Amygdala (tissue), 56 donors: ENCODE measurements at places on chromosomes 7 and 10.

- DNase-seq = no peak
Observed at GRCh38 chr10:13401142-13401541, 53.0 kb upstream of the SEPHS1 start.

DNA sequence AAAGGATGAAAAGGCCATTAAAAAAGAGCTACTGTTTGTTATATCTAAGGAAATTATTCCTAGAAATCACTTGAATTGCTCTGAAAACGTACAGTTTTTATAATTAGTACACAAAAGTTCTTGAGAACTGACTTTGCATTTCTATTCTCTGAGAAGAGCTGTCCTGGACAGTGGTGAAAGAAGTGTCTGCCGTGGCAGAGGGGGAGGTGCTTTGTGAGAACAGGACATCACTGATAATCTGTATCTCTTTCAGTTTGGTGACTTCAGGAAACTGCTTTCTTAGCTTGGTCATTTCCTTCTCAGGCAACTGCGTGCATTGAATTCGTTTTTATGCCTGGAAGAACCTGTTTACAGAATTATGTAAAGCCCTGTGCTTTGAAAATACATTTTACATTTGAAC, 52.1 kb downstream of the POLL start:
- no peak for DNase-seq

- DNase-seq = no peak
Observed at GRCh38 chr10:29392376-29393021, 103.6 kb downstream of the LYZL1 start.

- no peak for DNase-seq
Observed at GRCh38 chr7:132244903-132245480, 331.3 kb downstream of the PLXNA4 start.

DNA sequence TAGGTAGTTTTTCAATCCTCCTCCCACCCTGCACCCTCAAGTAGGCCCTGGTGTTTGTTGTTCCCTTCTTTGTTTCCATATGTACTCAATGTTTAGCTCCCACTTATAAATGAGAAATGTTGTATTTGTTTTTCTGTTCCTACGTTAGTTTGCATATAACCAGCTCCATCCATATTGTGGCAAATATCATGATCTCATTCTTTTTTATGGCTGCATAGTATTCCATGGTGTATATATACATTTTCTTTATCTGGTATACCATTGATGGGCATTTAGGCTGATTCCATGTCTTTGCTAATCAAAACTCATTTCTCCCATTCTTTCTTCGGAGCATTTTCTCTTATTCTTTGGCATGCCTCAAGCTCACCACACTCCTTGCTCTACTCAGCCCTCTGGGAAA, 789.6 kb upstream of the KCND2 start:
- no peak for DNase-seq

- no peak for DNase-seq
Observed at GRCh38 chr7:158559356-158559755, 28.3 kb downstream of the PTPRN2 start.

DNA sequence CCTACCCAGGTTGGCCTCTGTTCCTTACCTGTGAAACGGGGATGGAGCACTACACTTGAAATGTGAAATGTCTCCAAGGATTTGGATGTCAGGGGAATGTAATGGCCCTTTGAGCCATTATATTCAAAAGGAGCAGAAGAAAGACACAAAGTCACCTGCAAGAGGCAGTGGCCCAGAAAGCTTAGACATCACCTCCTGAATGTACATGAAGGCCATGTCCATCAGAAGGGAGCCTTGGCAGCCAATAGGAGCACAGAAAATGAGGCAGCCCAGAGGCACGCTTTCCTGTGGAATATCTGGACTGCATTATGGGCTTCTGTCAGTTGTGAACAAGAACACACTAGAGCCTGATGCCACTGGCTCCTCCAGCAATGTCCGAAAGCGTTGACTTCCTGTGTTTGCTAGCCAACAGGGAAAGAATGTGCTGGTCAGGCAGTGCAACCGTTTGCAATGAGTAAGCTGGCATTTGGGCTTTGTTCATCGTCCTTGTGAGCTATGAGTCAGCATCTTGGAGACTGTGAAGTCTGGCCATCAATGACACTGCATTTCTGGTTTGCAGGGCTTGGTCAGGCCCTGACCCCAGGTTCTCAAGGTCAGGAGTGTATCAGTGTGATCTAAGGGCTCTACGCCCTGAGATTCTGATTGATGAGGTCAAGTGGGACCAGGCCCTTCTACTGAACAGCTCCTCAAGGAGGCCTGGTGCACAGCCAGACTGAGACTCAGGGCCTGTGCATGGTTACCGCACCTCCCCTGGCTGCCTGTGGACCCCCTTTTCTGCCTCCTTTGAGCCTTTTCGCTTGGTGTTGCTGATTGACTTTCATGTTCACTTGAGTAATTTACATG, 222.4 kb downstream of the RPS24 start:
- no peak for DNase-seq

DNA sequence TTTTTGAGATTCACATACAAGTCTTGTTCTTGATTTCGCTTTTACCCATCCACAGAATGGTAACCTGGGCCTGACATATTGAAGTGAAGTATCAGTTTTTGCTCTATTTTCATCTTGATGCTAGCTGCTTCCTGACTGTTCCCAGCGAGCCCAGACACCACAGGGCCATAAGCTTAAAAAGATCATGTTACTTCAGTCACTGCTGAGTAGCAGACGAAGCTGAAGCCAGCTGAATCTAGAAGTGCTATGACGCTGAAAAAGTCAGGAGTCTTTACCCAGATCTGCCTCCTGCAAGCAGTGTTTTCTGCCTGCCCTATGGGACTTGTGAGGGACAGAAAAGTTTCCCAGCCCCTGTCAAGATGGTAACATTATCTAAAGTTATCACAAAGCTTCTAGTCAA, 2.7 kb upstream of the PRXL2A start:
- no peak for DNase-seq

GRCh38 chr10:118207470-118208007, 134.6 kb downstream of the FAM204A start:
- no peak for DNase-seq

- DNase-seq = no peak
Observed at GRCh38 chr7:45400680-45401079, 173.5 kb upstream of the ADCY1 start.

GRCh38 chr7:157825325-157825724, 488.5 kb downstream of the DNAJB6 start:
- no peak for DNase-seq

- peak; percentile 49 for DNase-seq
Observed at GRCh38 chr7:51471210-51471980, 154.8 kb upstream of the COBL start.

- no peak for DNase-seq
Observed at GRCh38 chr7:127578711-127579275, 6.6 kb downstream of the GCC1 start.

DNA sequence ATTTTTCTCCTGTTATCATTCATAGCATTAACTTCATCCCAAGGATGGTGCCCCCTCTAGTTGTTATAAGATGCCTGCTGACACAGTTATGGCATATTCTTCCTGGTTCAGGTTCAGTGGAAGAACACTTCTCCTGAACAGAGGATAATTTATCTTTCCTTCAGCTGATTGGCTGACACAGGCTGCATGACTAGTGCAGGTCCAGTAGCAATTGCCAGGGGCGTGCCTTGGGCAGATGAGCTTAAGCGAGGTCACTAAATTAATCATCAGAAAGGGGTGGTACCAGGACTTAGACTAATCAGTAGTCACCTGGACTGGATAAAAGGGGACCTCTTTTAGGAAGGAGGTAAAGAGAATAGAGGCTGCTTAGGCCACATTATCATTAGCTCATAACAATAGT, 42.3 kb downstream of the BZW2 start:
- DNase-seq = no peak

DNA sequence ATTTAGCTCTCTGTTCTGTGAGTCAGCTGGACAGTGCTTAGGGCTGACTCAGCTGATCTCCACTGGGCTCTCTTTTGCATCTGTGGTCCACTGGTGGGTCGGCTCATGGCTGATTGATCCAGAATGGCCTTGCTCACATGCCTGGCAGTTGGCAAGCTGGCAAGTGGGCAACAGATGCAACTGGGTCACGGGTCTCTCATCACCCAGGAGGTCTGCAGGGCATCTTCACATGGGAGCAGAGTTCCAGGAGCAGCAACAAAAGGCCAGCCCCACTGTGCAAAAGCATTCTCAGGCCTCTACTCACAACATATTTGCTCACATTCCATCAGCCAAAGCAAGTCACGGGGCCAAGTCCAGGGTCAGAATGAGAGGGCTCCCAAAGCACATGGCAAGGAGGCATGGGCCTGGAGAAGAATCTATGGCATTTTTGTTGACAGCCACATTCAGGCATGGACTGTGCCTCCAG, 98.8 kb downstream of the OAT start:
- DNase-seq = no peak

GRCh38 chr10:102435529-102436233, 3.3 kb upstream of the CUEDC2 start:
- no peak for DNase-seq

GRCh38 chr7:46979439-46979838, 602.5 kb downstream of the TNS3 start:
- no peak for DNase-seq

DNA sequence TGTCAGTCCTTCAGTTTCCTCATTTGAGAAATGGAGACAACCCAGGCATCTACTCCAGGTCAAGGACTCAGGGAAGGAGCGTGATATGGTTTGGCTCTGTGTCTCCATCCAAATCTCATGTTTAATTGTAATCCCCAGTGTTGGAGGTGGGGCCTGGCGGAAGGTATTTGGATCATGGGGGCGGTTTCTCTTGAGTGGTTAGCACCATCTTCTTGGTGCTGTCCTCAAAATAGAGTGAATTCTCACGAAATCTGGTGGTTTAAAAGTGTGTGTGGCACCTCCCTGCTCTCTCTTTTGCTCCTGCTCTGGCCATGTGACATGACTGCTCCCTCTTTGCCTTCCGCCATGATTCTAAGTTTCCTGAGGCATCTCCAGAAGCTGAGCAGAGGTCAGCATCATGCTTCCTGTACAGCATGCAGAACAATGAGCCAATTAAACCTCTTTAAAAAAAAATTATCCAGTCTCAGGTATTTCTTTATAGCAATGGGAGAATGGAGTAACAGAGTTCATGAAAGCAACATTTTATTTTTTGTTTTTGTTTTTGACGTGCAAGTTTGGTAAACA, 30.0 kb downstream of the ARHGAP22 start:
- DNase-seq = no peak

DNA sequence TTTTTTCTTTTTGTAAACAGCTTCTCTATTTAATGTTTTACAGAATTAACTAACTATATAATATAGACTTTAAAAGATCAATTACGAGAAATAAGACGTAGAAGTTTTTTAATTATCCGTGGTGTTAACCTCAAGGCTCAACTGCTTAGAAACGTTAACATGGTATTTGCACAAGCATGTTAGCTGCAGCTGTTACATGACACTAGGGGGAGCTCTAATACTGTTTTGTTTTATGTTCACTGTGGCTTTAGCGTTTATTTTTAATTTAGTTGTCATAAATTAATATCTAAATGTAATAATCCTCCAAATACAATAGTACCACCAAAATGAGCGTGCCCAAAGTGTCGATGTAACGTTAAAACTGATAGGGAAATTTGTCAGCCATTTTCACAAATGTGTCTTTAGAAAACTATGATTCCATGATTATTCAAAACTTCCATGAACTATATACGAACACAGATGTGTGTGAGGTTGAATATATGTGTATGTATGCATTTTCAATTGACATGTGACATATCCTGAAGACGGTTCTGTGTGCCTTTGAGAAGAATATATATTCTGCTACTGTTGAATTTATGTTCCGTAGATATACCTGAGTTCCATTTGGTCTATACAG, 828.8 kb upstream of the MBL2 start:
- no peak for DNase-seq

DNA sequence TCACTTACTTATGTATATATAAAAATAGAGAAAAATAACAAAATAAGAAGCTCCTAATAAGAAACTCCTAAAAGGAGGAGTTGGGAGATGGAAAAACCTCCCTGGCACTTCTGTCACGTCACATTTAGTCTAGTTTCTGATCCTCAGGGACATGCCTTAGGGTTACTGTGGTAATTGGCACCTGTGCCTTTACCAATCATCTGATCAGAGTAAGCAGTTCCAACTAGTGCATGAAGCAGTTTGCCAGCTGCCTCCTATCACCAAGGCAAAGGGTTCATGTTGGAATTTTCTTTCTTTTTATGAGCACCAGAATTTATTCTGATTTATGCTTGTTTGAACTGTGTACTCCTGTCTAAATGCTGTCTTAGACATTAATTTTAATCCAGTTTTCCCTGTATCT, 49.9 kb downstream of the ARL4A start:
- no peak for DNase-seq
